ENCODE measurements at places on chromosomes 7 and 10.

DNA sequence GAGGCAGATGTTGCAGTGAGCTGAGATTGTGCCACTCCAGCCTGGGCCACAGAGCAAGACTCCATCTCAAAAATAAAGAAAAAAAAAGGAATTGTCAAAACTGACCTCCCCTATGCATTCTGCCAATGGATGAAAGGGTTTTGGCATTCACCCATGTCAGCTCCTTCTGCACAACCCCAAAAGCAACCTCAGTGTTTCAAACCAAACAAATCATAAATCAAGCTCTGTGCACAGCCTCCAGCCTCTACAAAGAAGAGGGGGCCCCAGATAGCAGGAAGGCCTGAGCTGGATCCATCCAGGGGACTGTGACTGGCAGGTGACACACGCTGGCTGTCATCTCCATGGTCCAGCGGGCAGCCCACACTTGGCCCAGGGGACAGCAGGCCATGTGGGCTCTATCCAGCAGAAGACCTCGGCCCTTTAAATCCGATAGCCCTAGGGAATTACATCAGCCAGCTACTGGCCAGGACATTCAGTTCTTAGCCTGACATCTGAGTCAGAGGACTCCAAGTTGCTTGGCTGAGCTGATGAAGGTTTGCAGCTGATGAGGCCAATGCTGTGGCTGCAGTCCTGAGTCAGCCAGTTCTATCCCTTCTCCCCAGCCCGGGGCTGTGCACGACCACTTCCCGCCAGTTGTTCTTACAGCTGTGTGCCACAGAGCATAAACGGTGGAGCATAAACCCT, 52.0 kb upstream of the FIGNL1 start:
- DNase-seq = peak; percentile 22

- no peak for DNase-seq
Observed at GRCh38 chr7:868189-868486, 8.2 kb upstream of the GET4 start.

- DNase-seq = no peak
Observed at GRCh38 chr7:30869794-30870611, 41.6 kb upstream of the AQP1 start.

DNA sequence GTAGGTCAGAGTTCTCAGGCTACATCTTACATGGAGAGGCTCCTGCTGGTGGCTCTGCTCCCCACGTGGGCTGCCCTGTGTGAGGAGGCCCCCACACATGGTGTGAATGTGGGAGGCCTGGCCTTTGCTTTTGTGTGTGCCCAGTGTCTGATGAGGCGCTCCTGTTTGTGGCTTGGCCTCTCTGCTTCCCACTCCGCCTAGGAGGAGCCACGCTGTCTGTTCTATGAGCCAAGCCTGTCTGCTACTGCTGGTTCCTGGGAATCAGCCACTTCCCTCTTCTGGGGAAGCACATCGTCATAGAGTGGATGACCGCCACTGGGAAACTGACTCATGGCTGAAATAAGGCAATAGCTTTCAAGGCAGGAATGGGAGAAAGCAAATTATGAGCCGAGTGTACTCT, 87.1 kb downstream of the CYP26A1 start:
- no peak for DNase-seq

- DNase-seq = no peak
Observed at GRCh38 chr7:138116141-138116540, 39.9 kb downstream of the AKR1D1 start.

GRCh38 chr10:23096802-23097549, 1.6 kb downstream of the MSRB2 start:
- DNase-seq = no peak

- no peak for DNase-seq
Observed at GRCh38 chr7:95389516-95389915, 6.7 kb downstream of the PON3 start.

DNA sequence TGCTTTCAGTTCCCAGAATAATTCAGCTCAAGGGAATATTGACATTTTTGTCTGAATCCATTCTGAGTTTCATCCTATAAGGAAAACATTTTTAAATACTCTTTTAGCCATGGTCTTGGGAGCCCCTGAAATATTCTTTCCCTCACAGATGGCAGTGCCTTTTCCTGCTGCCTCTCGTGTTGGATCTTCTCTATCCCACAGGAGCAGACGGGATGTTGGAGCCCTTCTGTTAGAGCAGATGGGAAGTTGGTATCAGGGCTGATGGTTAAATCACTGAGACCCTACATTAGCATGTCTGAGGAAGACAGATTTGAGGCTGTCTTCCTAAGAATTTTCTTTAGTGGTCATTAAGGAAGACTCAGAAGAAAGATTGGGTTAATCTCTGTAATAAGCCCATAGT, 737.8 kb downstream of the LRMDA start:
- no peak for DNase-seq

DNA sequence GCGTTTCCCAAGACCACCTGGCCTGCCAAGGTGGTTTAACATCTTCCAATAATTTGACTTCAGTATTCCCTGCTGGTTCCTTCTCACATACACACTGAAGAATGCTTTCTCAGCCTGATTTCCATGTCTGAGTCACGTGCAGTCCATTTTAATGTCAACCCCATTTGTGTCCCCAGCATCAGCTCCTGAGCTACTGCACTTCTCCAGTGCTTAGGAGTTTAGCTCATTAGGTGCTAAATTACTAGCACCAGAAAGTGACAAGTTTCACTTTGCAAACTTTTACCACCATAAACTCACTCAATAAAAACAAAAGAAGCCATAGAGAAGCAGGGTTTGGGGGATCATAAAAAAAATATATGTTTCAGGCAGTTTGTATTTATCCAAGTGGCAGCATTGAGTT, 279.3 kb upstream of the SORCS1 start:
- no peak for DNase-seq

- DNase-seq = no peak
Observed at GRCh38 chr10:30818854-30819253, 189.3 kb upstream of the LYZL2 start.

DNA sequence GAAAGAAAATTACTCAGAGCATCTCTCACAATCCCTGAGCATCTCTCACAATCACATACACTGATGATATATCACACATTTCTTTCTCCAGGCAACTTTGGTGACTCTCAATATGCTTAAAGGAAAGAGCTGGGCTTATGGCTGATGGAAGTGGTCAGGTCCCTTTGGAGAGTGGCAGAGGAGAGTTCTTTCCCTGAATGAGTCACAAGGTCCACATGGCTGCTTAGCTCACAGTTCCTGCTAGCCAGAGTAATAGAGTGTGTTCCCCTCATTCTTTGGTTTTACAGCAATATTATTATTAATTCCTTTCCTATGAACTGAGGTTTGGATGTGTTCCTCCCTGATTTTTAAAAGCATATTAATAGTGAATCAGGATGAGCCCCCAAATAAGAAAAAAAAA, 287.4 kb downstream of the C7orf25 start:
- no peak for DNase-seq

DNA sequence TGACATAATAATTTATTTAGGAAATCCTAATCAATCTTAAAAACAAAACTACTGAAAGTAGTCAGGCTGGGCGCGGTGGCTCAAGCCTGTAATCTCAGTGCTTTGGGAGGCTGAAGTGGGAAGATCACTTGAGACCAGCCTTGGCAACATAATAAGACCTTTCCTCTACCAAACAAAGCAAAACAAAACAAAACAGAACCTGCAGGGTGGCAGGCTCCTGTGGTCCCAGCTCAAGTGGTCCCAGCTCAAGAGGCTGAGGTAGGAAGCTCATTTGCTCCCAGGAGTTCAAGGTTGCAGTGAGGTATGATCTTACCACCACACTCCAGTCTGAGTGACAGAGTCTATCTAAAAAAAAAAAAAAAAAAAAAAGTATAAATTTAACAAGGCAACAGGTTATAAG, 748.0 kb downstream of the CNTNAP2 start:
- no peak for DNase-seq

GRCh38 chr7:157973971-157974677, 613.5 kb downstream of the PTPRN2 start:
- DNase-seq = no peak

DNA sequence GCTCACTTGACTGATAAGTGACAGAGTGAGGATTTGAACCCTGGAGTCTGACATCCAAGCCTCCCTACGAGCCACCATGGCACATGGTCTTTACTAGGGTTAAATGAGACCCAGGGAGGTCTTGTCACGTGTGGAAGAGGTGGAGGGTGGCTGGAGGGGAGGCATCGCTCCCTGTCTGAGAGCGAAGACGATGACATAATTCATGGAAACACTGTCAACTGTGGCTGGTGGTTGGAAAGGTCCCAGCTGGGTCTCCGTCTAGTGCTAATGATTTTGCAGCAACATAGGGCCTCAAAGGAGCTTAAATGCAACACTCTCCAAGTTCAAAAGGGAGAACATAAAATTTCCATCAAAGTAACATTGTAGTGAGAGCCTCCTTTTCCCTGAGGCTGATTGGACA, 99.9 kb upstream of the BAIAP2L1 start:
- no peak for DNase-seq

- DNase-seq = no peak
Observed at GRCh38 chr10:87715552-87716347, 56.1 kb downstream of the PAPSS2 start.

DNA sequence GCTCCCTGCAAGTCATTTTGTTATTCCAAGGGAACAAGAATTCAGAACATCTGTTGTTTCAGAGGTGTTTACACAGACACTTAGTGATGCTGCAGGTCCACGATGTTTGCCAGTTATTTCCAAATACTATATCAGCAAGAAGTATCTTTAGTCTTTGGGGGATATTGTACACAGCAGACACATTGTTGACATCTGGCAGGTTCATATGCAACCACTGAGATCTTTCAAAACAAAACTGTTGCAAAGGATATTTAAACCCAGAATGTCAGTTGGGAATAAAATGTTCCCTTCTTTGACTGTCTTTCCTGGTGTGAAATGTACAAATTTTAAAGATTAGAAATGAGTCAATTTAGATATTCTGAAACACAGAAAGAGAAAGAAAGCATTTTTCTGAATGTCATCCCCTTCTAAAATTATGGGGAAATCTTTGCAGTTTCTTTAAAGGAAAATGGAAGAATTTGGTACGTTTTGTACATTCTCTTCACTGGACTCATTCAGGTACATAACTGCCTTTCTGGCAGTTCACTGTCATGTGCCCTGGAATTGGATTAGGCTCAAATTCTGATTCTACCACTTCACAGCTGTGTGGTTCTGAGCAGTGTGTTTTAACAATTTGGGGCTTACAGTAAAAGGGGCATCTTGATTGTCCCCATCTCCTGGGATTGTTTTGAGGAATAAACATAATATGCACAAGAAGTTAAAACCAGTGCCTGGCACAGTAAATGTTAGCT, 40.3 kb upstream of the CELF2 start:
- DNase-seq = no peak

- no peak for DNase-seq
Observed at GRCh38 chr10:50846753-50847152, 38.7 kb downstream of the A1CF start.

DNA sequence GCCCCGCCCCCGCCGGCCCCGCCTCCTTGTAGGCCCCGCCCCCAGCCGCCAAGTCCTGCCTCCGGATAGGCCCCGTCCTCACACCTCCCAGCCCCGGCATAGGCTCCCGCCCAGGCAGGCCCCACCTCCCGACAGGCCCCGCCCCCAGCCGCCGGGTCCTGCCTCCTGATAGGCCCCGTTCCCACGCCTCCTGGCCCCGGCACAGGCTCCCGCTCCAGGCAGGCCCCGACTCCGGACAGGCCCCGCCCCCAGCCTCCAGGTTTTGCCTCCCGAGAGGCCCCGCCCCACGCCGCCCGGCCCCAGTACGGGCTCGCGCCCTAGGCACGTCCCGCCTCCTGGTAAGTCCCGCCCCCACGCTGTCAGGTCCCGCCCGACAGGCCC, 232 bp upstream of the MICALL2 start:
- DNase-seq = no peak

GRCh38 chr7:43076189-43076605, 36.2 kb upstream of the HECW1 start:
- no peak for DNase-seq

GRCh38 chr7:33710608-33711007, 194.7 kb upstream of the BMPER start:
- DNase-seq = no peak

DNA sequence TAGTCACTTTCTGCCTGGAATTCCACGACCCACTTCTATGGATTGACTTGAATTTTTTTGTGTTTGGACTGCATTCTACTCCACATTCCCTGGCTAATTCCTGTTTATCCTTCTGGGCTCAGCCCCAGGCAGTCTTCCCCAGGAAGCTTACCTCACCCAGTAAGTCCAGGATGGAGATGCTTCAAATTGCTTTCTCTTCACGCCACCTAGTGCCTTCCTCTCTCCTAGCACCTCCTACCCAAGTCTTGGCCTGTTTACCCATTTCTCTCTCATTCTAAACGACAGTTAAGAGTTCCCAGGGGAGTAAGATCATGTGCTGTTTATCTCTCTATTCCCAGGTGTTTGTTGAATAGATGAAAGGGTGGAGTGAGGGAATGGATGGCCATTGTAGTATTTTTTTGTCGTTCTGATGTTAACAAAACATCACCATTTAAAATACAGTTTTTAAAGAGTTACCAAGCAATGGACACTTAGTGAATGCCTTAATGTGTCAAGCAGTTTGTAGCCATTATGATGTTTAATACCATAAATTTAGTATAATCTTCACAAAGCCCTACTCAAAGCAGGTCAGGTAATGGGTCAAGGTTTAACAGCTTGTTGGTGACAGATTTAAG, 45.5 kb upstream of the TARP start:
- no peak for DNase-seq

GRCh38 chr7:128003167-128003566, 28.1 kb downstream of the LRRC4 start:
- no peak for DNase-seq

- no peak for DNase-seq
Observed at GRCh38 chr7:31938650-31939049, 131.6 kb downstream of the PDE1C start.

DNA sequence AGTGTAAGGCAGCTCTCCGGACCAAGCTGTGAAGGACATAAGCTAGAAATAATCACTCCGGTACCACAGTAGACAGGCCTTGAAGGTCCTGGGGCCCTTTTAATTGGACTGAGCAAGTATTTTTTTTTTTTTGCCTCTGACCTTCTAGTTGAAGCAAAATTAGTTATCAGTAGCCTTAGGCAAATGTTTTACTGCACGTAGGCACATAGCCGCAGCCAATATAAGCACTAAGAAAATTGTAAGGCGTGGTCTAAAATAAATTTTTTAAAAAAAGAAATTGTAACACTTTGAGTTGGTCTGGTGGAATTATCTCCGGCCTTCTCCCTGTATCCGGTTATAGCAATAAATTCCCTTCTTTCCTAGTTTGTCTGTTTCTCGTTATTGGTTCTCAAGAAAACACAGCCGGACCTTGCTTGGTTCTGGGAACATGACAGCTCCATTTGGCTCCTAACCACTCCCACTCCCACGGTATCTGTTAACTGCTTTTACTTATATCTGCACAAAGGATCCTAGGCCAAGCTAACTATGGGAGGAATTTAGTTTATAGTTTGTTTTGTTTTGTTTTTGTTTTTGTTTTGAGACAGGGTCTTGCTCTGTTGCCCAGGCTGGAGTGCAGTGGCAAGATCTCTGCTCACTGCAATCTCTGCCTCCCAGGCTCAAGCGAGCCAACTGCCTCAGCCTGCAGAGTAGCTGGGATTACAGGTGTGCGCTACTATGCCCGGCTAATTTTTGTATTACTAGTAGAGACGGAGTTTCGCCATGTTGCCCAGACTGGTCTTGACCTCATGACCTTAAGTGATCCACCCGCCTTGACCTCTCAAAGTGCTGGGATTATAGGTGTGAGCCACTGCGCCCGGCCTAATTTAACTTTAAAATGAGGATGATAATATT, 124.4 kb upstream of the KIF5B start:
- DNase-seq = no peak
